ENCODE measurements at places on chromosomes 1 and 21. TPM values are rescaled to one million over a fixed set of nuclear protein-coding genes. Genes with fewer than 3 reads are reported as not detected.

The C1orf226 gene
- total RNA-seq, result 3.1 TPM

GRCh38 chr1:37752213-37752582 is 12.7 kb downstream of the EPHA10 start:
- DNase-seq, result no peak

- no peak for DNase-seq
These were observed 607.8 kb upstream of the B3GALT2 start for GRCh38 chr1:193794239-193794638.

- DNase-seq, result no peak
These were observed 1695.3 kb downstream of the BRINP3 start for GRCh38 chr1:188782220-188782841.
